ENCODE measurements at places on chromosomes 3 and 15.

GRCh38 chr3:37229740-37230139, 55.4 kb upstream of the LRRFIP2 start:
- DNase-seq: no peak

GRCh38 chr3:55708242-55708641, 221.1 kb upstream of the WNT5A start:
- DNase-seq: no peak

GRCh38 chr3:132650153-132650552, 9.5 kb downstream of the ACAD11 start:
- DNase-seq: no peak

DNA sequence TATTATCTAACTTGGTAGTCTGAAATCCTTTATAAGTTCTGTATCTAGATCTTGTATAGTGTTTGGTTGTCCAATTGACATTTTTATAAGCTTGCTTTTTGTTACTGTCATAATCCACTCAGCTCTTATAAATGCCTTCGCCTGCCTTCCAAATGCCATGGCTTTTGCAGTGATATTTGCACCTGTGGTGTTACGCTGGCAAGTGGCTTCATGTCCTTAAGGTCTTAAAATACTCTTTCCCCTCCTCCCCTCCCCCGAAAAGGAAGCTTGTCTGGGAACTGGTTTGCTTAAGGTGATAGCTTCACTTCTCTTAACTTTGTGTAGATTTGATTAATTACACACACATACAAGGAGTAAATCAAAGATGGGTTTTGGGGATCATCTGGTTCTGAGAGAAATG, 62.0 kb downstream of the ABHD2 start:
- DNase-seq: no peak

DNA sequence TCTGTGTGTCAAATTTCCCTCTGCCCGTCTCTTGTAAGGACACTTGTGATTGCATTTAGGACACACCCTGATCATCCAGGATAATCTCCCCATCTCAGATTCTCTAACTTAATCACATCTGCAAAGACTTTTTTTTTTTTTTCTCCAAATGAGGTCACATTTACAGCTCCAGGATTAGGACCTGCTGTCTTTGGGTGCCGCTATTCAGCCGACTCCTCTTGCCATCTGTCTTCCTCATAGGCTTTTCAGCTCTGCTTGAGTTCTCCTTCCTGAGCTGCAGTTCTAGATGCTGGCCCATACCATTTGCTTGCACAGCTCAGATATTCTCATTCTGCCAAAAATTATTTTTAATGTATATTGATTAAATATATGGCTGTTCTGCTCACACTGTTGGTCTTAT, 94.3 kb upstream of the TLE3 start:
- no peak for DNase-seq

- no peak for DNase-seq
Observed at GRCh38 chr3:102972350-102972749, 537.5 kb downstream of the ZPLD1 start.

- no peak for DNase-seq
Observed at GRCh38 chr3:158470944-158471638, 99.9 kb upstream of the MLF1 start.

DNA sequence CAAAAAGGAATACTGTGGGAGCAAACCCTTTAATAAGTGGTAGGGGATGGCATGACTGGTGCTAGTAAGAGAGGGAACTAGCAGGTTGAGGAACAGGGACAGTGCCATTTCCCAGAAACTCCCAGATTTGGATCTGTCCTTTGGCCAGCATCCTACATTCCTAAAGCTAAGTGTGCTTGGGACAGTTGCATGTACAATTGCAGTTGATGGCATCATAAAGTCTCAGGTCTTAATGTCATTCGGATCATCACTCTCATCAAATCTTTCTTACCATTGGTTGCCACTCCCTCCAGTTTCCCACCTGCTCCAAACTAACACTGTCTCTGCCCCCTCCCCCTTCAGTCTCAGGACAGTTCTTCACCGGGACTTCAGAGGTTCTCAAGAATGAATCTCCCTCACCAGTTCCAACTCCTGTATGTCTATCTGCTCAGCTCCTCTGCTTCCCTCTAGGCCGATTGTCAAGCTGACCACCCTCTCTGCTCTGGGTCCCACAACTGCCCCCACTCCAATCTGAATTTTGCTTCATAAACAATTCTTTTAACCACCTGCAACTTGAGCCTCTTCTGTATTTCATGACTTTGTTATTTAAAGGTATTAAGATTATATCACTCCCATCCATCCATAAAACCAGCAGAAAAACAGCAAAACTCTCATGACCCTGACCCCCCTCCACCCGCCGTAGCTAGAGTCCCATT, 260.8 kb downstream of the CGGBP1 start:
- no peak for DNase-seq

GRCh38 chr3:105866656-105867653, 1.9 kb downstream of the CBLB start:
- DNase-seq: no peak

GRCh38 chr3:143627336-143627735, 220.9 kb downstream of the SLC9A9 start:
- no peak for DNase-seq

DNA sequence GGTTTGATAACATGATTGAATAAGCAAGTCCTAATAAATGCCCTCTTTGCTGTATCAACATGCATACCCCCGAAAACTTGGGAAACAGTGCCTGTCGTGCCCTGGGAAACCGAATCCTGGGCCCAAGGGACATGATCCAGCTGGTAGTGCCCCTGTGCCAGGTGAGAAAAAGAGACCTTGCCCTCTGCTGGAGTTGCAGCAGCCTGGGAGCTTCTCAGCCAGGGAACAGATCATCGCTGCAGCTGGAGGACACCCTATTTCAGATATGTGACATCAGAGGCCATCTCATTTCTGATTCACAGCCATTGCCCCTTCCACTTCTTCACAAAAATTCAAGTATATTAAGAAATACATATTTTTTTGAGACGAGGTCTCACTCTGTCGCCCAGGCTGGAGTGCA, 32.3 kb downstream of the STOML1 start:
- no peak for DNase-seq

GRCh38 chr3:43207628-43208085, 78.7 kb upstream of the SNRK start:
- DNase-seq: no peak

DNA sequence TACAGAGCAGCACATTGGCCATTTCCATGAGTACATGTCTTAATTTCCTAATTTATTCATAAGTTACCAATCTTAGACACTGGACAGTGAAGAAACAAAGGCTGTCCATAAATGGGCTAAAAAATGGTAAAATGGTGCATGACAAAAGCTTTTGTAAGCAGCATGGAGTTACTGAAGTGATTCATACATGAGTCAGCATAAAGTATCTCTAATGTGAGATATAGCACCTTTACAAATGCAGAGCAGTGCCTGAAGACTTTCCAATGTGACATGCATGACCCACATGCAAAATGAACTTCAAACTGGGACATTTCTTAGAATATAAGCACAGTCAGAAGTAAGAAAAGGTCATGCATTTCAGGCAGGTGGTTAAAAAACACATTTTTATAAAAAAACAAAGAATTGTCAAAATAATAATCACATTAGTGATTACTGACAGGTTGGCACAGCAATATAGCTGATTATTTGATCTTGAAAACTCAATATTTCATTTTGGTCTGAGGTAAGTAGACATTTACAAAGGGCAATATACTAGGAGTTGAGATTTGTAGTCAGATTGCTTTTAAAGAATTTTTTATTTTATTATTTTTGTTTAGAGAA, 299.3 kb downstream of the PLCL2 start:
- no peak for DNase-seq

DNA sequence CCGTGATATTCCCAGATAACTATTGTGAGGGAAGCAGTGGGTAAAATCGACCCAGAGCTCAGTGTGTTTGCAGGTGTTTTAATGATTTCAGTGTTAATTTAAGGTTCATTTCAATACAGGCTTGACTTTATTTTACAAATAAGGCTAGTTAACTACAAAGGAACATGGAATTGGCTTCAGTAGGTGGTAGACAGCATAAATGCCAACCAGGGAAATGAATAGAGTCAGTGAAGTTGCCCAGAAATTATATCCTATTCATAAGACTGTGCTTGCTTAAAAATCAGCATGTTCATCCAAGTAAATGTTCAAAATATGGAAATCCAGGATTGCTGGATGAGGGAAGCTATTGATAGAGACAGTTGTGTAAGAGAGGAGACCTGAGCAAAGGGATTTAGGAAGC, 66.1 kb downstream of the LARS2 start:
- DNase-seq: no peak

GRCh38 chr15:85897207-85897894, 102.6 kb upstream of the KLHL25 start:
- no peak for DNase-seq

DNA sequence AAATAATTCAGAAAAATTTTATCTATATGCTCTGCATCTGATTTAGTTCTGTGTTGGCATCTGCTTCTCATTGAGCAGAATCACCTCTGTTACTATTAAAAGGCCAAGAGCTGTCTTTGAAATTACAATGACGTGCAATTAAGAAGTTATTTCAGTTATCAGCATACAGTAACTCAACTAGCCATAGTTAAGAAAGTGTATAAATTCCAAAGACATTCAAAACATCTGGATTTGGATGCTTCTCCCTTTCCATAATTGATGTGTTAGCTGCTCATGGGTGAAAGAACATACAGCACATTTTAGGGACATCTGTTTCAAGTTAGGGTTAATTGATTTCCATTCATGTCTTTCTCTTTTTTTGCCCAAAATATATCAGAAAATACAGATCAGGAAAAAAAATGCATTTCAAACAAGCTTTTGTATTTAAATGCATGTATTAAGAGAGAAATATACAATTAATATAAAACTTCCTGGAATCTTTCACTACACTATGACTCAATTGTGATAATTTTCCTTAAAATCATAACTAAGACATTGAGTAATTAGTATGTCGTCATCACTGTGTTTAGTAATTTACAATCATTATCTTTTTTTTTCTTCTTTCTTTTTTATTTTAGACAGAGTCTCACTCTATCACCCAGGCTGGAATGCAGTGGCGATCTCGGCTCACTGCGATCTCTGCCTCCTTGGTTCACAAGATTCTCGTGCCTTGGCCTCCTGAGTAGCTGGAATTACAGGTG, 82.7 kb upstream of the MBNL1 start:
- DNase-seq: no peak

- DNase-seq: no peak
Observed at GRCh38 chr15:37149146-37149545, 48.8 kb upstream of the MEIS2 start.

- DNase-seq: no peak
Observed at GRCh38 chr3:144010371-144010770, 38.7 kb downstream of the DIPK2A start.

DNA sequence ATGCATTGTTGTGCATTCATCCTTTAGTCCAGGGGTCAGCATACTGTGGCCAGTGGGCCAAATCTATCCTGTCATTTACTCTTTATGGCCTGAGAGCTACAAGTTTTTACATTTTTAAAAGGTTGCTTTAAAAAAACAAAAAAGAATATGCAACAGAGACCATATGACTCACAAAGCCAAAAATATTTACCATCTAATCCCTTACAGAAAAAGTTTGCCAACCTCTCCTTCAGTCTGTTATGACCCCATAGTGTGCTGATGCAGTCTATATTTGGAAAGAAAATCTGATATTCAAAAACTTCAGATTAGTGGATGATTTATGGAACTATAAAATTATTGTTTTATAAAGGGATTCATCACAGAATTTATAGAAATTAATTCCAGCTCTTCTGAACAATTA, 237.5 kb upstream of the IL12A start:
- no peak for DNase-seq

DNA sequence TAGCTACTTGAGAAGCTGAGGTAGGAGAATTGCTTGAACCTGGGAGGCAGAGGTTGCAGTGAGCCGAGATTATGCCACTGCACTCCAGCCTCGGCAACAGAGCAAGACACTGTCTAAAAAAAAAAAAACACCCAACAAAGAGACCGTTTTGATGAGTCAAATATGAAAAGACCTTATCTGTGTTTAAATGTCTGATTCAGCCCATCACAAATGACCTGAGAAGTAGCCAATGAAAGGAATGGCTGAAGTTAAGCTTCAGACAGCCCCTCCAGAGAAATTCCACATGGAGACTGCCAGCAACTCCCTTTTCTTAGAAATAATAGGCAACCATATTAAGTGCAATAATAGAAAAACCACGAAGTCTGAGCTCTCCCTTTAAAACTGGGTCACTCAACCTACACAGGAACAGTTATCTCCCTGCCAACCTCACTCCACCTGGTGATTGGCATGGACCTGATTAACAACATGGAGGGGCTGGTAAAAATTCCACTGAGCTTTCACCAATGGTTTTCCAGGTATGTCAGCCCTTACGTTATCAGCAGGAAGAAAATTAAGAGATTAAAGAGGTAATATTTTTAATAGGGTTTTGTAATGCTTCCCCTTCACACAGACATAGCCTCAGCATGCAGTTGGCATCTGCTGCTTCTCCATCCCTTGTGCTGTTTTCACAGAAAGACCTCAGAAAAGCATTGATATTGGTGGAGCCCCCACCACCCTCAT, 238.1 kb upstream of the STT3B start:
- no peak for DNase-seq

- DNase-seq: no peak
Observed at GRCh38 chr15:80324545-80325080, 72.6 kb upstream of the CTXND1 start.

- DNase-seq: no peak
Observed at GRCh38 chr3:184486614-184487013, 75.0 kb upstream of the EPHB3 start.

DNA sequence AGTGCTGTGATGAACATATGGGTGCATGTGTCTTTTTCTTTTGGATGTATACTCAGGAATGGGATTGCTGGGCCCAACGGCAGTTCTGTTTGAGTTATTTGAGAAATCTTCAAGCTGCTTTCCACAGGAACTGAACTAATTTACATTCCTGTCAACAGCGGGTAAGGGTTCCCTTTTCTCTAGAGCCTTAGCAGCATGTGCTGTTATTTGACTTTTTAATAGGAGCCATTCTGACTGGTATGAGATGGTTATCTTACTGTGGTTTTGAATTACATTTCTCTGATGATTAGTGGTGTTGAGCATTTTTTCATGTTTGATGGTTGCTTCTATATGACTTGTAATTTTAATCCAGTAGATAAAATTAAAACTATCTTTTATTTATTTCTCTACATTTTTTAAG, 1168.6 kb upstream of the ALCAM start:
- DNase-seq: no peak

DNA sequence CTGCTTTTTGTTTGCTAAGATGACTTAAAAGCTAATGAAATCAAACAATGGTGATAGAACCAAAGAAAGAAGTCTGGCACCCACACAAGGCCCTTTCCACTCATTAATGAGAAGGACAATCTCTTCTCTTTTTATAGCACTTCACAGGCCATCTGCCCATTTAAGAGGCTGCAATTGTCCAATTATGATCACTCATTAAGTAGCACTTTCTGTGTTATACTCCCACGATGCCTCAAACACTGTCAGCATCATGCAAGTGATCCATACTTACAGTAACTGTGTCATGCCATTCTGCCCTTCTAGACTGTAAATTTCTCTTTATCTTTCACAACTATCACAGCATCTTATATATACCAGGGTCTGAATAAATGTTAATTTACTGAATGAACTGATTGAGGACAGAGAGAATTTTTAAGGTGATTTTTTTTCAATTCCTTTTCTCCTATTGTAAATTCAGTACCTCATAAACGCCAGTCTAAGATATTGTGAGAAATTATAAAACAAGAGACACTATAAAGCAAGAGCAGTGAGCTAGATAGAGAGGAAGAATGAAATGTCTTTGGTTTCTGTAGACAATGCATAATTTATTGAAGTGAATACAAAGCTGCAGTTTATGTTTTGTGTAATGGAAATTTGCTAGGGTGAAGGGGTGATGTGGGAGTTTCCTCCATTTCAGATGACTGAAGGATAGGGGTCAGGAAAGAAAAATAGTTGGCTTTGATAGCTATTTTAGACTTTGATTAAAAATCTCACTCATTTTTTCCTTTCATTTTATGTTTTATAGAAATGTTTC, 17.3 kb downstream of the CD200 start:
- no peak for DNase-seq
